Right lung (tissue), 10 donors: ENCODE measurements at places on chromosomes 3 and 15. TPM values are rescaled to one million over a fixed set of nuclear protein-coding genes. Genes with fewer than 3 reads are reported as not detected.

DNA sequence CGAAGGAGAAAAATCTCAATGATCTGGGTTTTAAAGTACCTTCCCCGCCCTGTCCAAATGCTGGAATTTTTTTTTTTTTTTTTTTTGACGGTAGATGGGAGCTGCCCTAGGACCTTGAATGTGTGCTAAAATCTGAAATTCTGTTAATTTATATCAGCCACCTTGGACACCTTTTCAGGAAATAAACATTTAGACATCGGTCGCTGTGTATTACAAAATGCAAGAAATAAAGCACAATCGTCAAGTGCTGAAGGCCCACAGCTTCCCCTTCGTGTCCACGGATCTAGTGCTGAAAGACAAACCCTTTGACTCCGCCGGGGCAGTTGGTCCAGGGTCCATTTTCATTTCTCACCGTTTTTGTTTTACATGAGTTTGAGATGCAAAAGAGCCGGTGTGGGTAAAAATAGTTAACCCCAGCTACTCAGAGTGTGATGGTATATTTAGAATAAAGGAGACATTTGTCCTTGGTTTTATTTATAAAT lies 90.2 kb upstream of the CHD2 start:
- DNase-seq: peak; percentile 64

GRCh38 chr3:169861871-169862270 lies 7.9 kb downstream of the LRRC31 start:
- DNase-seq: no peak

Gene C2CD4A
- polyA plus RNA-seq: 0.04 TPM

Gene CHRM5
- 0.40 TPM for polyA plus RNA-seq

Gene RBMS3
- polyA plus RNA-seq: 20.5 TPM
